CD4-positive, alpha-beta memory T cell (primary cell): ENCODE measurements at places on chromosomes 16 and 17. TPM values are rescaled to one million over a fixed set of nuclear protein-coding genes. Genes with fewer than 3 reads are reported as not detected.

The AGRP gene
- total RNA-seq, result not detected

GRCh38 chr17:29577001-29577370 lies 8.5 kb downstream of the TP53I13 start:
- H3K36me3 ChIP-seq, result peaks cover 41% of the 10 kb centered on the region
- no peaks in the 10 kb centered on the region for H3K27me3 ChIP-seq
- no peak overlapping the region for H3K27ac ChIP-seq

- peaks cover 29% of the 10 kb centered on the region for H3K4me1 ChIP-seq
- H3K4me3 ChIP-seq, result peak overlapping the region; percentile 60
Measured at GRCh38 chr16:54928411-54929089, 2.1 kb upstream of the IRX5 start.

DNA sequence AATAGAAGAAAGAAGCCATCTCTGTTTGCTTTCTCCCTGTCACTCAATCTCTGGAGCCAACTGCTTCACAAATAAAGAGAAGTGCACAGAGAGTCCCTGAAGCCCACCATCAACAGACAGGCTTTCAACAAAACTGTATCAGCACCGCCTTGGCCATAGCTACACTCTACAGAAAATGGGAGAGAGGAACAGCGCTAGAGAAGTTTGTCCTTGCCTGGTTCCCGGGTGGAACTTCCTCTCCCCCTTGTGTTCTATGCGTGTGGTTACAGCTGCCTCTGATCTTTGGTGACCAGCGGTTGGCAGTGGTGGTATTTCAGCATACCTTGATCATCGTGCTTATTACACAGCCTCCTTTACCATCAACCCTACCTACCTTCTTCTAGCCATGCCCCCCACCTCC lies 91.4 kb upstream of the CCL2 start:
- H3K4me1 ChIP-seq, result no peaks in the 10 kb centered on the region
- no peaks in the 10 kb centered on the region for H3K36me3 ChIP-seq
- no peak overlapping the region for H3K4me3 ChIP-seq

DNA sequence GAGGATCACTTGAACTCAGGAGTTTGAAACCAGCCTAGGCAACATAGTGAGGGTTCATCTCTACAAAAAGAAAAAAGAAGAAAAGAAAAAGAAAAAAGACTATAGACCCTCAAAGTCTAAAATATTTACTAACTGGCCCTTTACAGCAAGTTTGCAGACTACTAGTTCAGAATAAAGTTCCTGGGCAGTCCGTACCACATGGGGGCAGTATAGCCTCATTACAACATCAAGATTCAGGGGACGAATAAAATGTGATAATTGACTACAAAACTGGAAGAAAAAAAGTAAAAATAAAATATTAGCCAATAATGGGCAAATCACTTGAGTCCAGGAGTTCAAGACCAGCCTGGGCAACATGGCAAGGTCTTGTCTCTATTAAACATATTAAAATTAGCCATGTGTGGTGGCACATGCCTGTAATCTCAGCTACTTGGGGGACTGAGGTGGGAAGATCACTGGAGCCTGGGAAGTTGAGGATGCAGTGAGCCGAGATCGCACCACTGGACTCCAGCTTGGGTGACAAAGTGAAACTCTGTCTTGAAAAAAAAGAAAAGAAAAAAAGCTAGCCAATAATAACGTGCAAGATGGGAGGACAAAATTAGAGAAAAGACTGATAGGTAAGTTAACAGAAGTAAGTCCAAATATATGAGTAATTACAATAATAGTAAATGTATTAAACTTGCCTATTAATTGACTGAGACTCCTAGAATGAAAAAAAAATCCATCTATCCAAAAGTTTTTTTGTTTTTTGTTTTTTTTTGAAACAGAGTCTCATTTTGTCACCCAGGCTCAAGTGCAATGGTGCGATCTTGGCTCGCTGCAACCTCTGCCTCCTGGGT lies 129.4 kb upstream of the SEC14L1 start:
- no peaks in the 10 kb centered on the region for H3K4me1 ChIP-seq
- no peaks in the 10 kb centered on the region for H3K36me3 ChIP-seq
- H3K27me3 ChIP-seq, result no peaks in the 10 kb centered on the region
- H3K4me3 ChIP-seq, result no peak overlapping the region

GRCh38 chr16:51107742-51108141 lies 43.3 kb downstream of the SALL1 start:
- no peak overlapping the region for H3K27ac ChIP-seq
- no peaks in the 10 kb centered on the region for H3K36me3 ChIP-seq
- no peak overlapping the region for H3K4me3 ChIP-seq
- H3K27me3 ChIP-seq, result peaks cover 5% of the 10 kb centered on the region
- no peaks in the 10 kb centered on the region for H3K4me1 ChIP-seq

- peaks cover 35% of the 10 kb centered on the region for H3K4me1 ChIP-seq
- no peaks in the 10 kb centered on the region for H3K36me3 ChIP-seq
- no peaks in the 10 kb centered on the region for H3K27me3 ChIP-seq
- H3K27ac ChIP-seq, result no peak overlapping the region
- H3K4me3 ChIP-seq, result no peak overlapping the region
- no peak for DNase-seq
Measured at GRCh38 chr16:75323933-75324332, 72.5 kb upstream of the BCAR1 start.

- peaks cover 50% of the 10 kb centered on the region for H3K4me1 ChIP-seq
- no peak for DNase-seq
- no peaks in the 10 kb centered on the region for H3K36me3 ChIP-seq
Measured at GRCh38 chr17:64658931-64659330, 3.2 kb downstream of the SMURF2 start.

- no peaks in the 10 kb centered on the region for H3K27me3 ChIP-seq
- no peak overlapping the region for H3K4me3 ChIP-seq
- no peaks in the 10 kb centered on the region for H3K36me3 ChIP-seq
- DNase-seq, result no peak
- no peak overlapping the region for H3K27ac ChIP-seq
Measured at GRCh38 chr16:26542198-26542597, 524.5 kb upstream of the C16orf82 start.

The PERCC1 gene
- 0.49 TPM for total RNA-seq

- H3K27me3 ChIP-seq, result no peaks in the 10 kb centered on the region
- H3K27ac ChIP-seq, result no peak overlapping the region
Measured at GRCh38 chr17:60372790-60373483, 19.0 kb downstream of the USP32 start.

- peaks cover 28% of the 10 kb centered on the region for H3K27me3 ChIP-seq
- H3K36me3 ChIP-seq, result no peaks in the 10 kb centered on the region
- peaks cover 16% of the 10 kb centered on the region for H3K4me1 ChIP-seq
- DNase-seq, result no peak
- no peak overlapping the region for H3K27ac ChIP-seq
Measured at GRCh38 chr16:2467528-2468232, 3.4 kb upstream of the NTN3 start.

The EFCAB13 gene
- 18.7 TPM for total RNA-seq

- no peak overlapping the region for H3K4me3 ChIP-seq
- no peaks in the 10 kb centered on the region for H3K36me3 ChIP-seq
- no peak overlapping the region for H3K27ac ChIP-seq
Measured at GRCh38 chr17:5784791-5785190, 200.5 kb upstream of the NLRP1 start.

The ZP2 gene
- total RNA-seq, result not detected

DNA sequence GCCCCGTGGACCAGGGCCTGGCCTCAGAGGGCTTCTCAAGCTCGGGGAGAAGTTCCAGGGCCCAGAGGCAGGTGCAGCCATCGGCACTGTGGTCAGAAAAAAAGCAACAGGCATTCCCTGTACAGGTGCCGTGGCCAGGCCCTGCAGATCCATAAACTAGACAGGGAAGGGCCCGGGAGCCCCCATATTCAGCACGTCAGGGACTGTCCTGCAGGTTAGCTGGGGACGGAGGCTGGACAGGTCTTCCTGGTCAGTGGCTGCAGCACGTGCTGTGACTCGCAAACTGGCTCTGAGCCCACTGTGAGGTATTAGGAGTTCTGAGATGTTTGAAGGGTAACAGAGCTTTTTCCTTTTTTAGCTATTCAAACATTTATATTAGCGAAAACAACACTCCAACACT lies 15.0 kb upstream of the C16orf95 start:
- H3K27ac ChIP-seq, result no peak overlapping the region
- no peaks in the 10 kb centered on the region for H3K4me1 ChIP-seq
- no peak for DNase-seq
- H3K27me3 ChIP-seq, result no peaks in the 10 kb centered on the region
- no peak overlapping the region for H3K4me3 ChIP-seq
- H3K36me3 ChIP-seq, result peaks cover 43% of the 10 kb centered on the region

The CDH3 gene
- 0.39 TPM for total RNA-seq
